ENCODE measurements at places on chromosomes 11 and 22.

GRCh38 chr22:22026157-22026831 is 43.7 kb upstream of the TOP3B start:
- no peak overlapping the region for H3K4me3 ChIP-seq
- H3K4me1 ChIP-seq: peaks cover 4% of the 10 kb centered on the region
- no peak overlapping the region for H3K27ac ChIP-seq
- DNase-seq: no peak
- no peaks in the 10 kb centered on the region for H3K36me3 ChIP-seq

GRCh38 chr11:44269369-44270351 is 40.3 kb downstream of the ALX4 start:
- no peaks in the 10 kb centered on the region for H3K4me1 ChIP-seq
- no peaks in the 10 kb centered on the region for H3K27me3 ChIP-seq
- H3K27ac ChIP-seq: no peak overlapping the region
- no peaks in the 10 kb centered on the region for H3K36me3 ChIP-seq
- no peak overlapping the region for H3K4me3 ChIP-seq
- DNase-seq: no peak

DNA sequence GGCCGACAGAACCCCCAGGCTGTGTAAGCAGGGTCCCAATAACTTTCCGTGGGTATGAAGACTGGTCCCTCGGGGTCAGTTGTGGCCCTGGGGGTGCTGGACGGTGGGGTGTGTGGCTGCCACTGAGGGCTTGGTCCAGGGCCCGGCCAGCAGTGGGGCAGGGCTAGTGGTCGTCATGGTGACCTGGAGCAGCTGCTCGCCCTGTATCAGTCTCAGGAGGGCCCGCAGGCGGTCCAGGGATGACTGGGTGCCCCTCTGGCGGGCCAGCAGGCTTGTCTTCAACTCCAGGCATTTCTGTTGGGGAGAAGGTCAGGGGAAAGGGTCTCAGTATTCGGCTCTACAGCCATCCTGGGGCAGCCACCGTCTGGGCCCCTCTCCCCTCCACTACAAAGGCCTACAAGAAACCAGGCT is 126.8 kb downstream of the PHF21B start:
- DNase-seq: no peak
- no peak overlapping the region for H3K4me3 ChIP-seq
- H3K27me3 ChIP-seq: no peaks in the 10 kb centered on the region

DNA sequence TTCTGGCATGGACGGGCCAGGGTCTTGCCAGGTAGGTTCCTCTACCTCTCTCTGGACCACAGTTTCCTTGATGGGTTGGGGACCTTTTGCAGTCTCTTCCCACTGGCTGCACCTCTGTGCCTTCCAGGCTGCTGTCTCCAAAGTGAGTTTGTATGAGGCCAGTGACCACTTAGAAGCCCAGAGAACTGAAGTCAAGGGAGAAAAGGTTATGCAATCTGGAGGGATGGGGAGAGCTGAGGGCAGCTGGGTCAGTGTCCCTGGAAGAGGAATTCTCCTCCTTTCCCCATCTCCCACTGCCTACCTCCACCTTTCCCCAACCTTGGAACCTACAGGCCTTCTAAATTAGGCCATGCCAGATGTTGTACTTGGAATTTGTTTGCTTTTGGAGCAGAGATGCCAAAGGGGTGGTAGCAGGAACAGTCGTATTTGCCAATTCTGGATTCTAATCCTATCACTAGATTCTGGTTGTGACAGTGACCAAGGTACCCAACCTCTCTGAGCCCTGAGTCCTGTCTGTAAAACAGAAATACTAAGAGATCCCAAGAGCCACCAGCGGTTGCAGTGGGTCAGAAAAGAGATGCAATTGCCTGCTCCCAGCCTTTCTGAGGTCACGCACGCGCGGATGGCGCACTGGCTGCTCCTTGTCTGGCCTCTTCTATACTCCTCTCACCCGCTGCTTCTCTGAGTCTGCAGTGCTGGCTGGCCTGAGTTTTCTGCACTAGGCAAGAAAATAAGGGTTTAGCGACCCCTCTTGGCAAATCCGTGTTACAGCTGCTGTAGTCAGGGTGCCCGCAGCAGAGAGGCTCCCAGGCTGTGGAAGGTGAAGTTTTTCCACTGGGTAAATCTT is 10.7 kb upstream of the ACCSL start:
- no peak overlapping the region for H3K4me3 ChIP-seq
- H3K4me1 ChIP-seq: peaks cover 9% of the 10 kb centered on the region
- no peaks in the 10 kb centered on the region for H3K27me3 ChIP-seq
- DNase-seq: peak; percentile 93
- no peaks in the 10 kb centered on the region for H3K36me3 ChIP-seq

GRCh38 chr11:134120143-134120850 is 51.4 kb downstream of the JAM3 start:
- H3K36me3 ChIP-seq: no peaks in the 10 kb centered on the region
- H3K4me3 ChIP-seq: no peak overlapping the region
- DNase-seq: peak; percentile 48
- peak overlapping the region; percentile 80 for H3K27ac ChIP-seq
- peaks cover 11% of the 10 kb centered on the region for H3K27me3 ChIP-seq

- H3K4me1 ChIP-seq: no peaks in the 10 kb centered on the region
- H3K36me3 ChIP-seq: no peaks in the 10 kb centered on the region
- no peaks in the 10 kb centered on the region for H3K27me3 ChIP-seq
- no peak overlapping the region for H3K27ac ChIP-seq
Measured at GRCh38 chr11:22521226-22521625, 104.4 kb downstream of the FANCF start.

DNA sequence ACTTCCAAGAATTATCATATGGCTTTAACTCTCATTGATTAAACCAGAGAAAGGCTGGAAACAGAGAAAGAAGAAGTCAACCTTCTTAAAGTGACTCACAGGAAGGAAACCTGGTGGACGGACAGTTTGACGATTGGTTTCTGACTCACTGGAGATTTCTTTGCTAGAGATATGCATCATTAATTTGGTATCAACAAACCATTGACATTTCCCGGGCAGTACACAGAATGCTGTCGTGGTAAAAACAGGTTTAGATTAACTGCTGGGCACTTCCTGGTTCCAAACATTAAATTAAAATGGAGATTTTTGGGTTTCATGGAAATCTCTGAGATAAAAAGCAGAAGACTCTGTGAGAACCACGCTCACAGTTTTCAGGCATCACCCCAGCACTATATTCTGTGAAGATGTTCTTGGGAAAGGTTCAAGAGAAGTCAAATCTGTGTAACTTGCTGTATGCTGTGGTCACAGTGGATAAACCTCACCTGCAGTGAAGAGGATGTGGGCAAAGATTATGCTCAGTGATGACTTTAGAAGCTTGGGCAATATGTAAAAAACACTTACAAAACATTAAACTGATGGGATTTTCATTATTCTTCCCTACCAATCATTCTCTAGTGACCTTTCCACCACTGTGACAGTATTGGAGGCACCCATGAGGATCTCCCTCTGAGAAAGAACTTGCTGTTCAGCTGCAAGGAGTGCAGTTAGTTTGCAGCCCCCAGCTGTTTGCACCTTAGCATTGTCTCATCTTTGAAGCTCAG is 61.1 kb upstream of the CD44 start:
- no peak overlapping the region for H3K4me3 ChIP-seq
- no peaks in the 10 kb centered on the region for H3K4me1 ChIP-seq
- DNase-seq: no peak

GRCh38 chr11:107413352-107413751 is 44.3 kb downstream of the CWF19L2 start:
- no peaks in the 10 kb centered on the region for H3K36me3 ChIP-seq
- H3K4me3 ChIP-seq: no peak overlapping the region
- H3K4me1 ChIP-seq: no peaks in the 10 kb centered on the region
- no peak for DNase-seq
